ENCODE measurements at places on chromosomes 2 and 18. TPM values are rescaled to one million over a fixed set of nuclear protein-coding genes. Genes with fewer than 3 reads are reported as not detected.

Gene TCF23
- not detected for total RNA-seq

Gene ONECUT2
- total RNA-seq: 7.4 TPM

Gene APCDD1
- 26.8 TPM for total RNA-seq

Gene CCBE1
- 5.3 TPM for total RNA-seq

Gene FASTKD1
- total RNA-seq: 63.9 TPM

Gene MGAT5
- total RNA-seq: 87.0 TPM

Gene DUSP11
- total RNA-seq: 28.6 TPM

Gene SNORC
- total RNA-seq: 4.6 TPM

Gene GPR39
- 1.2 TPM for total RNA-seq

Gene CCNT2
- total RNA-seq: 74.3 TPM

Gene CTLA4
- 0.23 TPM for total RNA-seq

Gene IL36A
- total RNA-seq: not detected

Gene SH2D6
- 0.23 TPM for total RNA-seq

Gene SCG2
- total RNA-seq: 179 TPM

Gene RAX
- total RNA-seq: 0.23 TPM

Gene REG3G
- total RNA-seq: not detected

Gene CNTNAP5
- total RNA-seq: 66.2 TPM

Gene CHRNA1
- not detected for total RNA-seq
